ENCODE measurements at places on chromosomes 16 and 17.

DNA sequence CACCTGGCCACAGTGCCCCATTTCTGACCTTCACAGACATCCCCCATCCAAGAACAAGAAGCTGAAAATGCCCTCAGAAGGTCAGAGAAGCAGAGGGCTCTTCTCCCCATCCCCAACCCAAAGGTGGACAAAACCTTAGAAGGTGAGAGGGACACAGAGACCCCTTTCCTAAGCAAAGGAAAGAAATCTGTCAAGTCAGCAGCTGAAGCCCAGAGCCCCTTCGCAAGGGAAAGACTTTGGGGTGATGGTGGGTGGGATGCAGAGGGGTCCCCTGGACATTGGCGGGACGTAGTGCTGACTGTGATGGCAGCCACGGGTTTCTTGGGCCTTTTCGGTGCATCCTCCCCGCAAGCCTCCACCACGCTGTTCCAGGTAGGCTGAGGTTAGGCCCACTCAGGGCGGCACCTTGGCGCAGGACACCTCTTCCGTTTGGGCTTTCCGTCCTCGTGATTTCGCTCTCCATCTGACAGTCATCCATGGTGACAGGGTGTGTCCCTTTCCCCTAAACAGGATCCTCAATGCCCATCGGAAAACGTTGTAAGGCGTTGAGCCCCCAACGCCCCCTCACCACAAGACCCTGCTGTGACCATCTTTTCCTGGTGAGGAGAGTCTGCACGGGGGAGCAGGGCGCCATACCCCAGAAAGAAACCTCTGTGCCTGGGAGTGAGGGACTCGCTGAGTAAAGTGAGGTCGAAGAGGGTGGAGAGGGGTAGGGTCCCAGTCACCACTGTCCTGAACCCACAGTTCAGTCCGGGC, 10.7 kb upstream of the GSDMA start:
- no peak for DNase-seq

DNA sequence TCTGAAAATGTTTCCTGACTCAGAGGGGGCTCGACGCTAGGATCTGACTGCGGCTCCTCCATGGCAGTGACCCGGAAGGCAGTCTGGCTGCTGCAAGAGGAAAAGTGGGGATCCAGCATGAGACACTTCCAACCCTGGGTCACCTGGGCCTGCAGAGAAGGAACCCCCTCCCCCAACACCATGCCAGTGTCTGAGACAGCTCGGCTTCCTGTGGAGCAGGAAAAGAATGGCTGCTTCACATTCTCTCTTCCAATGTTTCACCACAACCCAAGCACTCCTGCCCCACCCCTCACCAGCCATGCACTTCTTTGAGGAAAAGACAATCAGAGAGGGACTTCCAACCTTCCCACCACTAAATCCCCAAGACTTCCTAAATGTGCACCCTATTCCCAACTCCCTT, 10.8 kb downstream of the TP53 start:
- DNase-seq = no peak

DNA sequence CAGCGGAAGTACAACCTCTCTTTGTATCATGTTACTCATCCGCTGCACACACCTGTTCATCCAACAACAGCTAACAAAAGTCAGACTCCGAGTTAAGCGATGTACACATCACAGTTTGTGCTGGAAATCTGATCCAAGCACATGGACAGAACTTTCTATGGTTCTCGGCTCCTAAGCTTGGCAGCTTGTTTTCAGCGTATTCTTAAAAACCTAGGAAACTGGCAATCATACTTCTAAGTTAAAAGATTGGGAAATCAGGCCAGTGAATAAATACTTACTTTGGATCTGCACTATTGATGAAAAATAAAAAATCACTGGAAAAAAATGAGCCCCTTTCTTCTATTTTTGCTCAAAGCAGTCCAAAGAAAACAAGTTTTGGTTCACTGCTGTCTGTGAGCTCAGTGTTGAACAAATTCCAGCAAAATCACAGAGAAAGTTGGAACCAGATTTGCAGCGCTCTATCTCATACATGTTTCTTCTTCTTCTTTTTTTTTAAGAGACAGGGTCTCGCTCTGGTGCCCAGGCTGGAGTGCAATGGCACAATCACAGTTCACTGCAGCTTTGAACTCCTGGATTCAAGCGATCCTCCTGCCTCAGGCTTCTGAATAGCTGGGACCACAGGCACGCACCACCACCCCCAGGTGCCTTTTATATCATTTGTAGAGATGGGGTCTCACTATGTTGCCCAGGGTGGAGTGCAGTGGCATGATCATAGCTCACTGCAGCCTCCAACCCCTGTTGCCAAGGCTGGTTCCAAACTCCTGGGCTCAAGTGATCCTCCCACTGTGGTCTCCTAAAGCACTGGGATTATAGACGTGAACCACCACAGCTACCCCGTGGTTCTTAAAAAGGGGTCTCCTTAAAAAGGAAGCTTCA, 71.6 kb upstream of the CREBBP start:
- DNase-seq = no peak

GRCh38 chr16:26120729-26121128, 429.0 kb downstream of the HS3ST4 start:
- no peak for DNase-seq
